ENCODE measurements at places on chromosomes 5 and 9. TPM values are rescaled to one million over a fixed set of nuclear protein-coding genes. Genes with fewer than 3 reads are reported as not detected.

DNA sequence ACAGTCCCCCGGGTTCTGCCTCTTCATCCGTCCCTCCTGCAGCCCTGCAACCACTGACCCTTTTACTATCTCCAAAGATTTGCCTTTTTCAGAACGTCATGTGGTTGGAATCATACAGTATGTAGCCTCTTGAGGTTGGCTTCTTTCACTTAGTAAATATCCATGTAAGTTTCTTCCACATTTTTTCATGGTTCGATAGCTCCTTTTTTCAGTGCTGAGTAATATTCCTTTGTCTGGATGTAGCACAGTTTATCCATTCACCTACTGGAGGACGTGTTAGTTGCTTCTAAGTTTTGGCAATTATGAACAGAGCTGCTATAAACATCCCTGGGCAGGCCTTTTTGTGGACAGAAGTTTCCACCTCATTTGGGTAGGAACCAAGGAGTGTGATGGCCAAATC is 27.1 kb downstream of the PRRX2 start:
- no peak for DNase-seq

DNA sequence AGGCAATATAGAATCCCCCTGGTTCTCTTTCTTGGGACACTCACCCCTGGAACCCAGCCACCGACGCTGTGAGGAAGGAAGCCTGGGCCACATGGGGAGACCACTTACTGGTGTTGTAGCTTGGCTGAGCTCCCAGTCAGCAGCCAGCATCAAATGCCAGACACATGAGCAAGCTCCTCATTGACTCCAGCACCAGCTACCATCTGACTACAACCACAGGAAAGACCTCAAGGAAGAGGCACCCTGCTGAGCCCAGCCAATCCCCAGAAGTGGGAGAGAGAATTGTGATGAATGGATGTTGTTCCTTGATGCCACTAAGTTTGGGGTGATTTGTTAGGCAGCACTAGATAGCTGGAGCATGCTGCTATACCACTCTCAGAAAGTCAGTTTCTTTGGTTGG is 36.0 kb downstream of the BNIP1 start:
- no peak for DNase-seq

DNA sequence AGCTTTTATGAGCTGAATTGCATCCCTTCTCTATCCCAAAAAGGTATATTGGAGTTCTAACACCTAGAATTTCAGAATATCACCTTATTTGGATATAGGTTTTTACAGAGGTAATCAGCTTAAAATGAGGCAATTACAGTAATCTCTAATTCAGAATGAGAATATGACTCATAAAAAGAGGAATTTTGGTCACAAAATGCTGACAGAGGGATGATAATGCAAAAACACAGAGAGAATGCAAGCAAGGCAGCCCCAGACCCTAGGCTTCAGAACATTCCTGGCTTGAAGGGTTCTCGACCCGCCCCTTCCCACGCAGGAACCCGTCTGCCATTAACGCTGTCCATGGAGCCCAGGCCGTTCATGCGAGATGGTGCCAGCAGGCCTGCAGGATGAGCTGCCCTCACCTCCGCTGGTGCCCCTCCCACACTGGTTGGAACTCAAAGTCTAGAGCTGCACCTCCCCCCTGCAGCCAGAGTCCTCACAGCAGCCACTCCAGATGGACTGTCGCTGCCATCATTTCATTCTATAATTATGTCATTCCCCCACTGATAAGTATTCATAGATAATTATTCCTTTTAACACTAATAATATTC is 1173.4 kb upstream of the ACO1 start:
- peak; percentile 36 for DNase-seq

The FYB1 gene
- not detected for total RNA-seq

The PCDHGC4 gene
- total RNA-seq: 4.0 TPM

Data from H9 (cell line).